ENCODE measurements at places on chromosomes 5 and 9.

GRCh38 chr5:137461391-137462264 is 37.5 kb downstream of the SPOCK1 start:
- no peak for DNase-seq

GRCh38 chr9:129176701-129177442 is 1.2 kb downstream of the IER5L start:
- peak; percentile 74 for DNase-seq

DNA sequence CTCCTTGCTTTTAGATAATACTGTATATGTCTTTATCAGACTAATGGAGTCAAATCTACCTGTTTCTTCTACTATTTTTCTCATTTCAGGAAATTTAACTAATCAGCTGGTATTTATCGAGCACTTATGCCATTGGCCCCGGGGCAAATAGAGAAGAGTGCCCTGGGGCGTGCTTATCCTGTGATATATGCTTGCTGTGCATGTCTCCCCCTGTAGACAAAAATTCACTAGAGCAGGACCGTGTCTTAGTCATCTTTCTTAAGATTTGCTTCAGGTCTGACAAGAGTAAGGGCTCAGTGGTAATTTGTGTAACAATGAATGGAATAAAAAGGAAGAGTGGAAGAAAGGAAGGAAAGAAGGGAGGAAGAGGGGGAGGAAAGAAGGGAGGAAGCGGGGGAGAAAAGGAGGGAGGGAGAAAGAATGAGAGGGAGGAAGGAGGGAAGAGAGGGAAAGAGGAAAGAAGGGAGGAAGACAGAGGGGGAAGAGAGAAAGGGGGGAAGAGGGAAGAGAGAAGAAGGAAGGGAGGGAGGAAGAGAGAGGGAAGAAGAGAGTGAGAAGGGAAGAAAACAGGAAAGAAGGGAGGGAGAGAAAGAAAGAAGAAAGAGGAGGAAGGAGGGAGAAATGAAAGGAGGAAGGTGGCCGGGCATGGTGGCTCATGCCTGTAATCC is 295.7 kb upstream of the PANK3 start:
- DNase-seq: no peak

DNA sequence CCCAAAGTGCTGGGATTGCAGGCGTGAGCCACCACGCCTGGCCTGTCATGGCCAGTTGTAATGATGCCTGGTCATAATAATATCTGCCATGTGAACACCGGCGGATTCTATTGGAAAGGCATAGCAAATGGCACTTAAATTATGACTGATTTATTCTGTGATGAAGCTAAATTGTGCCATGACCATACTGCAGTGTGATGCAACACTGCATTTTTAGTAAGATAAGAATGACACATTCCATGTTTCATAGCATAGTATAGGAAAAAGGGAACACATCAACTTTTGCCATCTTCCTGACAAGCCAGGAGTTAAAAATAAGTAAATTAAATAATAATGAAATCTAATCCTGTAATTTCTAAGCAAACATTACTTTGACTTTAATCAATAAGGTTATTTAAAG is 30.4 kb upstream of the BICD2 start:
- DNase-seq: no peak

All from tibial artery (tissue), 4 donors.